ENCODE measurements at places on chromosomes 1 and 21.
A peak's percentile ranks its signal among the peaks of the same experiment; 100 is the strongest.

DNA sequence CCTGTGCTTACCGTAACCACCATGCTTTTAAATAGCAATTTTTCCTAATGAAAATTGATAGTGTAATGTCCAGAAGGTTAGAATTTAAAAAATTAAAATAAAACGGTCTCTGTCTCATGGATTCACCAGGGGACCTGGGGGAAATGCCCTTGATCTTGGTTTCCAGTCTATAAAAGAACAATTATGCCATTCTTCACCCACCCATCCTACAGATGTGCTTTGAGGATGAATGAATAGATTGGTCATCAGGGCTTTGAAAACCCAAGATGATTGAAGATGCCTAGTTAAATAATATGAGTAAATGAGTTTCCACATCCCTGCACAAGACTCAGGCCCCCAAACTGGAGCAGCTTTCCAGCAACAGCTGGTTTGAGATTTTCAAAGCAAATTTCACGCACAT lies 38.7 kb downstream of the CNN3 start:
- DNase-seq, result no peak

DNA sequence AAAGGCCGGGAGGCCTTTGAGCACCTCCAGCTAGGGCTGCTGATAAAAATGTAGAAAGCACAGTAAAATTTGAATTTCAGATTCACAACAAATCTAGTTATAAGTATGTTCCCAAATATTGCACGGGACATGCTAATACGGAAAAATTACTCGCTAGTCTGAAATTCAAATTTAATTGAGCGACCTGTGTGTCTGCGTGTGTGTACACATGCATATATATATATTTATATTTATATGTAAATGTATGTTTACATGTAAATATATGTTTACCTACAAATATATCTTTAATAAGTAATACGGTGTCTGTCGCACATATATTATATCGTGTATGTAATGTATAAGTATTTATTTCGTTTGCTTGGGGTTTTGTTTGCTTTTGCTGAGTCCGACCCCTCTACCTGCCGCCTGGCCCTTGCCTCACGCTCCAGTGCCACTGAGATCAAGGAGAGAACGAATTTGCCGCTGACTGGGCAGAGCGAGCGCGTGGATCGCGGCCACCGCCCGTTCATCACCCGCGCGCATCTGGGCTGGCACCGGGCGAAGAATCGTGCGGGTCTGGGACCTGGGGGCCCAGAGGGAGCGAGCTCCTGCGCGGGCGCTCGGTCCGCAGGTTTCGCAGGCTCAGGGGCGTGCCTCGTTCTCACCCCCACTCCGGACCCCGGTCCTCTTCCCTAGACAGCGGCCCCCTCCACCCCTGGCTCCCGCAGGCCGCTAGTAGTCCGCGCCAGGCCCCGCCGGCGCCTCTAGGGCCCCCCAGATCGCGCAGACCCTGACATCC lies 534 bp upstream of the WRAP73 start:
- no peak for DNase-seq

GRCh38 chr1:227912866-227913265 lies 34.9 kb downstream of the WNT9A start:
- DNase-seq, result no peak

- DNase-seq, result no peak
Measured at GRCh38 chr1:69737527-69738185, 169.9 kb downstream of the LRRC7 start.

DNA sequence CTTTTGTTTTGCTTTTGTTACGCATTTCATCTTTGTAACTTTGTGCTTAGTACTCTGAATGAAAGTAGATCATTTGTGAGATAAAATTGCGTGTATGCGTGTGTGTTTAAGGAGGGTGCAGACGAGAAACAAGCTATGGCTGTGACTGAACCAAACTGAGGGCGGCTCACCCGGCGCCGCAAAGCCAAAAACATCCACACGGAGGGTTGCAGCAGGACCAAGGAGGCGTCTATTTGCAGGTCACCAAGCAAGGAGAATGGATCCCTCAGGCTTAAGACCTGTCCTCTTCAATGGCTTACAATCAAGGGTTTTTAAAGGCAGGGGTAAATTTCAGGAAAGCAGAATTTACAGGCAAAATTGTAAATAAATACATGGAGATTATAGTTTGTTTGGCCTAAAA lies 12.8 kb downstream of the GCSAML start:
- no peak for DNase-seq

DNA sequence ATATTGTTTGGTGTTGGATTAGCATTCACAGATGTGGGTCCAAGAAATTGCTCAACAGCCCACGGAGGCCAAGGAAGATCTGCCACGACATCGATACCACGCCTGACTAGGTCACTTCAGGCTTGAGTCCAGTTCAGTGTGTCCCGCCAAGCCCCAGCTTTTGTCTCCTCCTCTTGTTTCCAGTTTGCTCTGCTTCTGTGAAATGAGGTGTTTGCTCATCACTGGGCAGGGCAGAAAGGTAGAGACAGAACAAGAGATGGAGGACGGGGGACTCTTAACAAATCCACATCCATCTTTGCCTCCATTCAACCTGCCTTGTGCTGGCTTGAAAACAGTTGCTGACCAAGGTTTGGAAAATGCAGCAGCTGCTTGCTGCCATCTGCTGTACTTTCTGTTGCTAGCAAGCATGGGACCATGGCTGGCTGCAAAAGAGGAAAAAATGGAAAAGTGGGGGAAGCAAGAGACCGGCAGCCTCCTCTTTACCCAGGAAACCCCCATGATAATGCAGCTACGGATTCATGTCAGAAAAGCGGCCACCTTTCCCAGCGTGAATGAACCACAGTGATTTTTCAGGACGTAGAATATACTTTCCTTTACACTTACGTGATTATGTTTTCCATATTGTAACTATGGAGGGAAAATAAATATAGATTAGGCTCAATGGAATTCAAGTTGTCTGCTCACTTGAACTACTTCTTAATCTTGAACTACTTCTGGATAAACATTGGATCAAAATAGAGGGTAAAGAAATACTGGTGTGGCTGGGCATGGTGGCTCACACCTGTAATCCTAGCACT lies 80.2 kb upstream of the GREM2 start:
- DNase-seq, result no peak

- no peak for DNase-seq
Measured at GRCh38 chr1:7644961-7645750, 125.9 kb upstream of the VAMP3 start.

GRCh38 chr1:224182057-224182865 lies 779 bp upstream of the DEGS1 start:
- DNase-seq, result no peak

DNA sequence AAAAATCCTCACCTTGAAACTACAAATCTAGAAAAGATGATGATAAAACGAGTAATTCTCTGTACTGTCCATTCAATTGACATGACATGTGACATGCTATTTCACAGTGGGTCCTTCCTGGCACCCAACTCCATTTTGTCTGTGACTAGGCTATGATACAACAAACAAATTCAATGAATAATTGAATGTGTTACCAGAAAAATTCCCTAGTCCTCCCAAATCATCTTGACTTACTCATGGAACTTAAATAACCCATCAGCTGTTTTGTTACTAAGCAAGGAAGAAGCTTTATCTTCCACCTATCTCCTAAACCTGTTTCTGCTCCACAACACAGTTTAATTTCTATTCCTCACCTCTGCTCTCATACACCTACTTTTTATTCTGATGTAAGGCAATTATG lies 30.4 kb downstream of the B3GALNT2 start:
- DNase-seq, result no peak

- no peak for DNase-seq
Measured at GRCh38 chr1:84851839-84852238, 41.2 kb downstream of the LPAR3 start.

- no peak for DNase-seq
Measured at GRCh38 chr1:157695417-157695816, 5.2 kb downstream of the FCRL3 start.

DNA sequence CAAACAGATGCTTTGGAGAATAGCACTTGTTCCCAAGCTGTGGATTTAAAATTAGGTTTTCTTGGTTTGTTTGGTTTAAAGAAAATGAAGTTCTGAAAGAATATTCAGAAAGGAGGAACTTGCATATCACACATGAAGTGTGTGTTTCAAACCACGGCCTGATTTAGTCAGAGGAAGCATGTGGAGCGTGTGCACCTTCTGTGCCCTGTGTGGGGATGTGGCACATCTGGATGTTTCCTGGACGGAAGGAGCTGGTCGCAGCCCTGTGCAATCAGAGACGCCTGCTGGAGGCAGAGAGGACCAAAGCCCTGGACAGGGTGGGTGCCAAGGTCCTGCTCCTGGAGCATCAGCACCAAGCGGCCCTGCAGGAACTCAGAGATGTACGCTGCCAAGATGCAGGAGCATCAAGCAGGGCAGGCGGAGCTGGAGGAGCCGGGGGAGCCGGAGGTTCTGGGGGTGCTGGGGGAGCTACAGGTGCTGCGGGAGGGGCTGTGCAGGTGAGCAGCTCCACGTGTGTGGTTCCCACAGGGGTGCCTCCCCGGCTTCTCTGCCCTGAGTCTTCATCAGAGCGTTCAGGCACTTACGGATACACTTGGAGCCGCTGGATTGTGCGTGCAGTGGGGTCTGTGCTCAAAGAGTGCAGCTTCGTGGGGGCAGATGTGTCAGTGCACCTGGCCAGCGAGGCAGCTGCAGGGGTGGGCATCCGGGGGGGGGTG lies 45.7 kb downstream of the PCNT start:
- no peak for DNase-seq

DNA sequence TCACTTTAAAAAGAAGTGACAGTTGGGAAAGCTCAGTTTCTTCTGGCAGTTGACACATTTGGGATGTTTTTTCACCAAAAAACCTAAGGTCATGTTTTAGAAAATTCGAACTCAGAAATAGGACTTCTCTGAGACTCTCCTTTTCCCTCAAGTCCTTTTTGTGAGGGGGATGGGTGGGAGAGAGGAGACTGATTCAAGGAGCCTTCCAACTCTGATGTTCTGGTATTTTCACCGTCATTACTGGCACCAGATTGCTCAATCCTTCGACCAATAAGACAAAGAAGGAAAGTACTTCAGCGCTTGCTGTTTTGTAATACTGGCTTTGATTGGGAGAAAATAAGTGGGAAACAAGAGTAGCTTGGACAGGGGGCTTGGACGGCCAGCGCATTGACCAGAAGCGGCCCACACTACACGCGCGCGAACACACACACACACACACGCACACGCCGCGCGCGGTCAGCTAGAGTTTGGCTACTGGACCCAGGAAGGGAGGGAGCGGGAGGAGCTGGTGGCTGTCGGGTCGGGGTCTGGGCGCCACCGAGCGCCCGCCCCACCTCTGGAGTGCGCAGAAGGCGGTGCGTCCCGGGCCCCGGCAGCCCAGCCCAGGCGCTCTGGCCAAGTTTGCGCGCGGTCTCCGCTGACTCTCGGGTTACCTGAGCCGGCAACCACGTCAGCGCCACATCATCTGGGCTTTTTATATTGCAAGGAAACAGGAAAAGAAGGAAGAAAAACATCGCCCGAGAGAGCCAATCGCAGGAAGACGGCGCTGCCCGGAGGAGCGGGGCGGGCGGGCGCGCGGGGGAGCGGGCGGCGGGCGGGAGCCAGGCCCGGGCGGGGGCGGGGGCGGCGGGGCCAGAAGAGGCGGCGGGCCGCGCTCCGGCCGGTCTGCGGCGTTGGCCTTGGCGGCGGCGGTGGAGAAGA lies at the start of gene KCNK1:
Gene KCNK1, plus strand, starts transcription at position 855 of the 921 bp plus-strand sequence. Its CDS starts 66 bp downstream, at position 921.
- DNase-seq, result no peak

DNA sequence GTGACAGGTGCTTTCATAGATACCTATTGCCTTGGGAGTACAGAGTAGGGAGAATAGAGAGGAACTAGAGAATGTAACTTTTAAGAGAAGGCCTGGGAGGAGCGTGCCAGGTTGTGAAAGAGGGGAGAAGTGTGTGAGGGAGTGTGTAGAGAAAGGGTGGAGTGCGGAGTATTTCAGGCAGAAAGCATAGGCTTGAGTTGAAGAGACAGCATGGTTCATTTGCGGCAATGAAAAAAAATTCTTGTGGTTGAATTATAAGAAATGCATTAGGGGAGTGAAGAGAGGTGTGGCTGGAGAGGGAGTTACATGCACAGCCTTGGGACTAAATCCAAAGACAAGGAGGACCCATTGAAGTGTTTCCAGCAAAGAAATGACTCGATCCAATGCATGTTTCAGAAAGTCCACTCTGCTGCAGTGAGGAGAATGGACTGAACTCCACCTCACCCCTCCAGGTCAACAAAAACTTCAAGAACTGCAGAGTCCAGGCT lies 81.7 kb upstream of the ADAM30 start:
- peak; percentile 85 for DNase-seq

DNA sequence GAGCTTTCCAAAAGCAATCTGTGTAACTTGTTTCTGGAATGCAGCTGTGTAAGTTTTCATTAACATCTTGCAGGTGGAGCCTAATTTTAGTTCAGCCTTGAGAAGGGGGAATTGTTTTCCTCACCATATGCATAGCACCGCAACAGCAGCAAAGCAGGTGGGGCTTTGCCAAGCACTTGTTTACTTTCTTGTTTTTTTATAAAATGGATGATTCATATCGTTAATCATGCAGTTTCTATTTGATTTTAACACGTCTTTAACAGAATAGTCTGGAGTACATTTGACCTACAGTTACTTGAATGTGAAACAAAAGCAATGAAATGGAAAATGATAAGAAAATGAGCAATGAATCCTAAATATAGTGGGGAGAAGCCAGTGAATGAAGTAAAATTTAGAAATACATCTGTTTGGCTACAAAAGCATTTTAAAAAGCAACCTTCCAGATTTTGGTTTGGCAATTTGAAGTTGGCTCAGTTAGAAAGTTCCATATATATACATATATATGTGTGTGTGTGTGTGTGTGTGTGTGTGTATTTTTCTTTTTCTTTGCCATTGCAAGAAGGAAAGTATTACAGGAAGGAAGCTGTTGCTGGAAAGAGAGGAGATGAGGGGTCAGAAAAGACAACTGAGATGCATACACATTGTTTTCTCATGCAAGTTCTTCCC lies 119.0 kb upstream of the ADGRL2 start:
- DNase-seq, result no peak

DNA sequence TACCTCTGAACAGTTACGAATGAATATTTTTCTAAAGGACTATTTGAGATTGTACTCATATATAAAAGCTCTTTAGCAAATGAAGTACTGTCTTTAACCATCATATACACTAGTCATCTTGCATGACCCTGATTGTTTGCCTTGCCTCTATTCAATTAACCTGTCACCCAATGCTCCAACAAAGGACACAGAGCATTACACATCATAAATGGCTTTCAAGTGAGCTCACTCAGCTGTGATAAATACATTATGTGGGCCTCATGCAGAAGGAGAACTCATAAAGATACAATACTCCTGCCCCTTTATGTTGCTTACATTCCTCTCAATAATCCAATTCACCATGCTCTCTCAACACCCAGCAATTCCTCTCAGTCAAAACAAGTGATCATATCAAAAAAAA lies 993.0 kb upstream of the PRMT6 start:
- peak; percentile 71 for DNase-seq
